ENCODE measurements at places on chromosomes 11 and 22. TPM values are rescaled to one million over a fixed set of nuclear protein-coding genes. Genes with fewer than 3 reads are reported as not detected.

The AIFM3 gene
- total RNA-seq: 2.6 TPM

The C11orf42 gene
- total RNA-seq: not detected

The BUD13 gene
- 11.9 TPM for total RNA-seq

The AMPD3 gene
- total RNA-seq: 9.9 TPM

The TMEM191C gene
- total RNA-seq: 1.8 TPM

The SMTNL1 gene
- total RNA-seq: not detected

The OR51I2 gene
- not detected for total RNA-seq

The GSTP1 gene
- 851 TPM for total RNA-seq

The IGF2 gene
- total RNA-seq: under 0.01 TPM

The DCDC1 gene
- 0.29 TPM for total RNA-seq

The LMO2 gene
- total RNA-seq: not detected

The C11orf71 gene
- 4.1 TPM for total RNA-seq

All from smooth muscle cell of trachea (primary cell).